ENCODE measurements at places on chromosomes 2 and 18.
A peak's percentile ranks its signal among the peaks of the same experiment; 100 is the strongest.

GRCh38 chr2:71361631-71362030 is 30.0 kb downstream of the ZNF638 start:
- no peak for DNase-seq

DNA sequence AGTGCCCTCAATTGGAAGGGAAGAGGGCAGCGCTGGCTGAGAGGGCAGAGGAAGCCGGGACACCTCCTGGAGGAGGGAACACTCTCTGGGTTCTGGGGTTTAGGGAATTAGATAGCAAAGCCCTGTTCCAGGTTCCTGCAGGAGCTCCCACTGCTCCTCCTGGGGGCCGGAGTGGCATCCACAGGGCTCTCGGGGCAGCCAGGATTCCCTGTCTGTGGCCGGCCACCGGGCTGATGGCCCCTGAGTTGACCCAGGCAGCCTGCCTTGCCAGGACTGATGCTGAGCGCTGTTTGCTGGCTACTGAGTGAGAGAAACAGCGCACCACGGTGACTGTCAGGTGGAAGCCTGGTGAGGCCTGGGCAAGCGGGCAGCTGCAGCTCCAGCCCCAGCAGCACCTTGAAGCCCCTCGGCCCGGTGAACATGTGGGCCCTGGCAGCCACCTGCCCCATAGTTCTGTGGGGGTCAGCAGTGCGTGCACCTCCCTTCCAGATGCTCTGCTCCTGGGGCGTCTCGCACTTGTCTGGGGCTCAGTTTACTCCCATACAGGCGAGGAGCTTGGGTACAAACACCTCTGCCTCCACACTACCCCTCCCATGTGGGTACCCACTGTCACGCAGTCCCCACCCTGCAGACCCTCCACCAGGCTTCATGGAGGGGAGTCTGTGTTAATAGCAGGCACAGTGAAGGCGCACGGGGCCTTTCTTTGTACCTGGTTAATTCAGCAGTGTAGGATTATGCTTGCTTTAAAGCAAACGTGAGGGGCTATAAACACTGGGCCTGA is 7.7 kb upstream of the ALLC start:
- no peak for DNase-seq

DNA sequence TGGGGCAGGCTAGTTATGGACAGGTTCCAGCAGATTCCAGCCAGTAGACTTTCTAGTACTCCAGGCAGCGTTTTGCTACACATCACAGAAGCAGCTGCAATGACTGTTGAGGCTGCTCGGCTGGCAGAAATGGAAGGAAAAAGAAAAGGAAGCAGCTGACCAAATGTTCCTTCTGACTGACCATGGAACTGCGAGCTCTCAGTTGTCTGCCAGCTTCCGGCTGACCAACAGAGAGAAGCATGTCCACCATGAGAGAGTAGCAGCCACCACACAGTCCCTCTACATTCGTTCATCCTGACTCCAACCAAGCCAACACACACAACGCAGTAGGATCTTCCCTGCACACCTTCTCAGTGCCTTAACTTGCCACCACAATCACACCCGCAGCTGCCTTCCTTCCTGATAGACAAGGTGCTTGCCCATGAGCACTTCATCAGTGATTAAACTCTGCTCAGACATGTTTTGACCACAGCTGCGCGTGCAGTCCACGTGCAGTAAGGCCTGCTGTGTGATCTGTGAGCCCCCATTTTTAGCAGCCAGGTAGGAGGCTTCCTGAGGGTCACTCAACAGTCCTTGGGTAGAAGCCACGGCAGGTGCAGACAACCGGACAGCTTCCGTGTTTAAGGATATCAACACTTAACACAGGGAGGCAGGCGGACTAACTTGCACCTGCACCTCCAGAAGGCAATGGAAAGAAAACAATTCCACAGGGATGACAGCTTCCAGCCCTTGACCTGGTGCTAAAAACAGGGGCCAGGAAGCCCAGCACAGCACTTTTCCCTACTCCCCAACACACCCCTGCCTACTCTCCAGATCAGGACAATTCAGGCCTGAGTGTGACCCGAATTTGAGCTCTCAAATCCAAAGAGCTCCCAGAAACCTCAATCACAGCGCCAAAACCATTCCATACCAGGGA is 996 bp downstream of the TGFBRAP1 start:
- no peak for DNase-seq

- DNase-seq = peak; percentile 39
Observed at GRCh38 chr2:101173707-101174295, 22.6 kb upstream of the TBC1D8 start.

All from activated B cell treated with CpG ODN at 0.5 μM for 24 hours (primary cell).